ENCODE measurements at places on chromosomes 12 and 14.

DNA sequence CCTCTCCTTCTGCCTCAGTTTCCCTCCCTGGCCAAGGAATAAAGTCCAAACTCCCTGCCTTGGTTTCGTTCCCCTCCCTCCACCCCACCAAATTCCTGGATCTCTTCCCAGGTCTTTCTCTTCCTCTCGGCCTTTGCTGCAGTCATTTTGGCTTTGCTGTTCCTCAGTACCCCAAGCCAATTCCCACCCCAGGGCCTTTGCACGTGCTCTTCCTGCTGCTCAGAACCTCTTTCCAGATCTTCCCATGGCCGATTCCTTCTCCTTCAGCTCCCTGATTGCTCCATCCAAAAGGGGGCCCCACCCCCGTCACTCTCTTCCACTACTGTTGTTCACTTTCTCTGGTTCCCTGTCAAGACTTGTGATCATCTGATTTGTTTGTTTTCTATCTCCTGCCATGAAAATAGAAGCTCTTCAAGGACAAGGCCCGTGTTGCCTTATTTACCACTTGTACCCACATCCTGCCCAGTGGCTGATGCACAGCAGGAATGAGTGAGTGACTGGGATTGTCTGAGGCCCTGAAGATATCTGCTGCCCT, 3.1 kb downstream of the HNF1A start:
- DNase-seq: no peak

DNA sequence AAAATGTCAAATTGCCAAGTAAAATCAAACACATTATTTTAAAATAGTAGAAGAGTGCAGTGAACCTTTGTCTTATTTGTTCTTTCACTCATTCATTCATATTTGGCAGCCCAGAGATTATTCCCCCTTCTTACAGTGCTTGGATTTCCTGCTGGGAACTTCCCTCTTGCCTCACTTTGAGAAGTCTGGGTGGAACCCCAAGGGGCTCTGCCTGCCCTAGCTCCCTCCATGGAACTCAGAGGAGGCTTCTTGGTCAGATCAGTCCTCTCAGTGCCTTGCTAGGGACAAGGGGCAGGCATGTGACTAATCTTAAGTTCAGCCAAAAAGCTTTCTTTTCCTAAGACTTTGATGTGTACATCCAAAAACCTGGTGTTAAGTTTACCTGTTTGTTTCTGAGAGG, 84.7 kb upstream of the OVCH1 start:
- no peak for DNase-seq

DNA sequence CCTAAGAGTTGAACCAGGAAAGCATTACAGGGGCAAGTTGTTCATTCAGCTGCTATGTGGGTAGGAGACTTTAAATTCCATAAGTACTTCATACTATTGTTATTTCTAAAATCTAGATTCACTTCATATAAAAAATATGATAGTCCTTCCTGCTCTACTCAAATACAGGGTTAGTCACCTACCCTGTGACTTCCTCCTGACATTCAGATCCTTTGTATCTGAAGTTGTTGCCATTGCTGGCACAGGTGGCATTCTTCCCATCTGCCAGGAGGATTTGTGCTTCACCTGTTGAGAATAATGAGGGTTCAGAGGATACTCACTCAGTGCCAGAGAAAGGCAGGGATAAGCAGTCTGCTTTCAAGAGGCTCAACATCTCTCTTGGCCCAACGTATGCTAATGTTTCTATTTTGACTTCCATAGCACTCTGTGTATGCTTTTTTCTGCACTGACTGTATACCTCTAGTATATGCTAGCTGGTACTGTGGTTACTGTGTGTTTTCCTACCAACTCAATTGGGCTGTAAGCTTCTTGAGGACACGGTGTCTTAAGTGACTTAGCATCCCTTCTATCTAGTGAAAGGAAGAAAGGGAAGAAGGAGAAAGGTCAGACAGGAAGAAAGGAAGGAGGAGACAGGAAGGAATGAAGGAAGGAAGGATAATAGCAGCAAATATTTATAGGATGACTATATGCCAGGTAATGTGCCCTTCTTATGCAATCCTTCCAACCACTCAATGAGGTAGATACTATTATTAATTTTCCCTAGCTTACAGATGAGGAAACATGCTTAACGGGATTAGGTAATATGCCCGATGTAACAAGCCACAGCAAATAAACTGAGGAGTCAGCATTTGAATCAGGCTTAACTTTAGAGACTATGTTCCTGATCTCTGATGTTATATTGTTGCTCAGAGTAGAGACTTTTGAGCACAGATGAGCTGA, 38.5 kb upstream of the FGF6 start:
- DNase-seq: no peak

DNA sequence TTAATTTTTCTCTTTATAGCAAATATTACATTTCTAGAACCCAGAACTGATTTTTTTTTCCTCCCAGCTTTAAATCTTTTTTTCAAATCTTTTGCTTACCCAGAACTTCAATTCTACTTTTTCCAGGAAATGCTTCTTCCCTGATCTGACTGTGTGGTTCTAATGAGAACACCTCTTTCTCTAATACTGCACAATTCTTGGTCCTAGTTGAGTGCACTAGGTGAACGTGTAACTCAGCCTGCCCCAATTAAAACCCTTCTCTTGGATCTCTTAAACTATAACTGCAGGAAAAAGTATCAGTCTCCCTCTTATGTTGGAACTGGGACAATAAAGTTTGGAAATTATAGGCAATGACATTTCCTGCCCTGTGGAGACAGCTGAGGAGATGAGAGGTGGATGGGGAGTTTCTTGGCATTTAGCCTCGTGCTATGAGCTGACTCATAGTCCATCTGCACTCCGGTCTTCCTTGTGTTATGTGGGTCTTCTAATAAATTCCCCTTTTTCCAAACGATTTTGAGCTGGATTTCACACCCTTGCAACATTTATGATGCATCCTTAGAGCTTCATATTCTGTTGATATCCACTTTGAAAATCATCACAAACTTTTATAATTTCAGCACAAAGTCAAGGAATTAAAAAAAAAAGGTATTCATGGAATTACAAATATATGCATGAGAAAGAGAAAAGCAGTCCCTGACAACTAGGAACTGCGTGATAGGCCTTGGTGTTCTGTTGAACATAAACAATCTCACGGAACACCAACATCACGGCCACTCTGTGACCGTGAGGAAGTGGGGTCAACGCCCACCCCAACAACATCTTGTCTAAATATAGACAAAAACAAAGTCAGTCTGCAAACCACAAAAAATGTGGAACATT, 52.4 kb downstream of the BRMS1L start:
- peak; percentile 80 for DNase-seq

DNA sequence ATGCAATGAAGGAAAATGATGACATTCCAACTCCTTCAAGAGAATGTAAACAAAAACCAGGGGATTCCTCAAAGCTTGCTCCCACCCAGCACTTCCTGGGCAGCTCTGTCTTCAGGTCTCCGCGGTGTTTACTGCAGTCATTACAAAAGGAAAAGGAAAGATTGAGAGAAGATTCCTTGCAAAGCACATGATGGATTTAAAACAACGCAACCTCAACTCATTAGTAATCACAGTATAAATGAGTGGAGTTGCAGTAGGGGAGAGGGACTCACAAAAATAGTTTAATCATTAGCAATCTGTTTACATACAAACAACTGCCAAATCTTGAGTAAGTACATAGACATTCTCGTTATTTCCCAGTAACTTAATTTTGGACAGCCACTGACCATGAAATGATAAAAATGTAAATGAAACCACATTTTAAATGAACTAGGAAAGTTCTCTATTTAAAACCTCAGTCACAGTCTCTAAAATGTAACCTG, 49.7 kb upstream of the OVCH1 start:
- peak; percentile 56 for DNase-seq

DNA sequence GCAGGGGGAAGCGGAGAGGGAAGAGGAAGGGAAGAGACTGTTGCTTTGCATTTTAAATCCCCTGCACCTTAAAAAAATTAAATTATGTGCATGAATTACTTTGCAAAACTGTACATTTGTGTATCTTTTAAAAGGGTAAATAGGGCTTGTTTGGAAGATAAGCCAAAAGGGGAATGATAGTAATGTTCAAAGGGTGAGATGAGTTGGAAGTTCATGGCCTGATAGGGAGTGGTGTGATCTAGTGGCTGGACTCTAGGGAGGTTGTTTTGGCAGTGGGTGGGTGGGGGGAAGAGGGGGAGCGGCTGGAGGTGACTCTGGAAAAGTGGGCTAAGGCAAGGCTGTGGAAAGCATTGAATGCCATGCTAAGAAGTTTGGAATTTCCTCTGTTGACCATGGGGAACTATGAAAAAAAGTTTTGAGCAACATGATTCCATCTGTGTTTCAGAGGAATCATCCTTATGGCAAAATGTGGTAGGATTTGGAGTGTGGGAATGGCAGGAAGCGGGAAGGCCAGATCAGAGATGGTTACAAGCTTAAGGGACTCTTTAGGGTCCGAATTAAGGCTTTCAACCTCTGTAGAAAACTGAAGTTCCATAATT, 25.5 kb upstream of the EMP1 start:
- no peak for DNase-seq

DNA sequence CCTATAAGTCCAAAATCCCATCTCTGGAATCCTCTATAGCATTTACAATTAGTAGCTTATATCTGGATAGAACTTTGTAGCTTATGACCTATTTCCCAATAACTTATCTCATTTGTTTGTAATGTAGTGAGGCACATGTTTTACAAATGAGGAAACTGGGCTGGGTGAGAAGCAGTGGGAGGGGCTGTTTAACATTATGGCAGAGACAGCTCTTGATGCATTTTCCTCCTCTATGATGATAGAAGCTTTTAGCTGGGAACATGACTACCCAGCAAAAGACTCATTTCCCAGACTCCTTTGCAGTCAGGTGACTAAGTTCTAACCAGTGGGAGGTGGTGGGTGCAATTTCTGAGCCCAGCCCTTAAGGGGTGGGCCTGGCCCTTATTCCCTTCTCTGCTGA, 179.7 kb downstream of the TTC8 start:
- DNase-seq: peak; percentile 20

DNA sequence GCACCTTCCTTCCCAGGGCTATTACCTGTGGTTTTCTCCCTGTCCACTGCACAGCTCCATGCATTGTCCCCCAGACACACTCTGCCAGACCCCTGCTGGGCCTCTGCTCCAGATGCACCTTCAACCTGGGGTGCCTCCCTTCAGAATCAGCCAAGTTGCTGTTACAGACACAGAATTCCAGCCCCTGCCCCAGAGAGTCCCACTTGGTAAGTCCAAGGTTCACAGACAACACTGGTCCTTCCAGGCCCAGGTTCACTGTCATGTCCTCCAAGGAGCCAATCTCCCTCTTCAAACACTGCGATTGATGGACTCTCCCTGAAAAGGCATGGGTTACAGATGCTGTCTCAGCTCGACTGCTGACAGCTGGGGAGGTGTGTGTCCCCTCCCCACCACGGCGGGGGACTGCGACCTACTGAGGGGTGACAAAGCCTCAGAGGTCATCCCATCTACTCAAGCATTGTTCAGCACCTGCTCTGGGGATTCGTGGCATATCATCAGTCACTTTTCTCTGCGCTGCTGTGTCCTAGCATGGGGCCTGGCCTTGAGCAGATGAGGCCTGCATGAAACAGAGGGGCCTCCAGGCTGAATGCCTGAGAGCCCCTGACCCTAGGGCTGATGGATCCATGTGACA, 24.3 kb downstream of the CALM1 start:
- no peak for DNase-seq

- DNase-seq: no peak
These were observed 41.6 kb upstream of the CDK17 start for GRCh38 chr12:96441816-96442215.

DNA sequence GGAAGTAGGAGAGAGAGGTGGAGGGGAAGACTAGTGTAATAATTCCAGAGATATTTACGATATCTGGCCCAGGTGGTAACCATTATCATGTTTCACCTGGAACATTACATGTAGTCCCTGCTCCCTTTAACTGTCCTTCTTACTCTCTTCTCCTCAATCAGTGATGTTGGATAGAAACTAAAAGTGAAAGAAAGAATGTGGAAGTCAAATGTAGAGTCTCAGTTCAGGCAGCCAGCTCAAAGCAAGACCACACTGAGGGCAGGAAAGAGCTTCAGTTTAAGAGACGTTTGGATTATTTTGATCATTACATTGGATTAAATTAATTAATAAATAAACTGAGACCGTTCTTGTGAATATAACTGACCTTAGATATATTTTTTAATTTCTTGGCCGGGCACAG, 594.4 kb downstream of the FLRT2 start:
- no peak for DNase-seq

- no peak for DNase-seq
These were observed 64.5 kb downstream of the FOXG1 start for GRCh38 chr14:28831126-28831525.

GRCh38 chr12:114749065-114749464, 65.1 kb upstream of the TBX3 start:
- no peak for DNase-seq

- no peak for DNase-seq
These were observed at the start of gene EXOC3L4 for GRCh38 chr14:103094406-103095209. TSS of gene EXOC3L4 (plus strand) at chr14:103094725. CDS start at chr14:103100220, 5,495 bp downstream.

GRCh38 chr14:47490766-47491165, 184.6 kb downstream of the MDGA2 start:
- DNase-seq: no peak

DNA sequence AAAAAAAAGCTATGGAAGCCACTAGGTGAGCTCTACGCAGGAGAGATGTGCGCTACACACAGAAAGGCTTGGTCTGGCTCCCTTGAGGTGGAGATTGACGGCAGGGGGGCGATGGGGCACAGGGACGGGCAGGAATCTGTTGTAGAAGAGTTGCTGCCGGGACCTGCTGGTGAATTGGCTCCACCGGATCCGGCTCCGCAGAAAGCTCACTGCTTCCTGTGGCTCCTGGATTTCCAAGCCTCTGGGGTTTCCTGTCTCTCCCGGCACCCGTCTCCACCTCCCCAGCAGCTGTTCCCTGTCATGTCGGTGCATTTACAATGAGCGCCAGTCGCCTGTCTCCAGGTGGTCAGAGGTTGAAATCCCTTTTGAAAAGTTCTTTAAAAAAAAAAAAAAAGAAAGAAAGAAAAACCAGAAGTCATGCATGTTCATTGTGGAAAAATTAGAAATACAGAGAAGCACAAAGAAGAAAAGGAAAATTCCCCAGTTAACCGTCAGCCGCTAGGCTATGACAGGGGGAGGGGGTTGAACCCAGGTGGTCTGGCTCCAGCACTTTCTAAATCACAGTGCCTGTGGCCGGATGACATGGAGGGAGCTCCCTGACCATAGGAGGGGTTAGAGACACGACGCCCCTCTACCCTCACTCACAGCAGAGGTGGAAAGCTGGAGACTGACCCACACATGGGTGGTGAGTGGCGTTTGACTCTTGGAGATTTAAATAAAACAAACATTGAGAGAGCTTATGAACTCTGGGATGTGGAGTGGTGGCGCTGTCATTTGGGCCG, 20.8 kb downstream of the FAM222A start:
- no peak for DNase-seq

DNA sequence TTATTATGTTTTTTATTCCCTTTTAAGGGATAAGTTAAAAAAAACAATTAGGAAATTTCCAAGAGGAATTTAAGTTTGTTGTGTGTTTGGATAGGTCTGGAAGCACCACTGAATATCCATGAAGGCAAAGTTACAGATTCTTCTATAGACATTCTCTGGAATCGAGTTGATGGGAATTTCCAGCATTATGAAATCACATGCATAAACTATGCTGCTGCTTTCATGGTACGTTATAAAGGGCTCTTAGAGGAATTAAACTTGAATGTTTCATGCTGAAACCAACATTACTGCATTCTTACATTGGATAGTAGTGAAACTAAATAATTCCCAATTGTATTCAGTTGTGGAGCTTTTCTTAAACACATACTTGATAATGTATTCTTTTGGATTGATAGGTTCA, 21.5 kb upstream of the PTPRQ start:
- DNase-seq: no peak

GRCh38 chr12:23559268-23559753, 390.2 kb downstream of the SOX5 start:
- DNase-seq: no peak

GRCh38 chr14:30283822-30284446, 275.0 kb upstream of the G2E3 start:
- peak; percentile 38 for DNase-seq

All from AG08396 (cell line).